ENCODE measurements at places on chromosomes 1 and 21.

GRCh38 chr1:207990876-207991582, 80.1 kb upstream of the CD34 start:
- no peak for DNase-seq

DNA sequence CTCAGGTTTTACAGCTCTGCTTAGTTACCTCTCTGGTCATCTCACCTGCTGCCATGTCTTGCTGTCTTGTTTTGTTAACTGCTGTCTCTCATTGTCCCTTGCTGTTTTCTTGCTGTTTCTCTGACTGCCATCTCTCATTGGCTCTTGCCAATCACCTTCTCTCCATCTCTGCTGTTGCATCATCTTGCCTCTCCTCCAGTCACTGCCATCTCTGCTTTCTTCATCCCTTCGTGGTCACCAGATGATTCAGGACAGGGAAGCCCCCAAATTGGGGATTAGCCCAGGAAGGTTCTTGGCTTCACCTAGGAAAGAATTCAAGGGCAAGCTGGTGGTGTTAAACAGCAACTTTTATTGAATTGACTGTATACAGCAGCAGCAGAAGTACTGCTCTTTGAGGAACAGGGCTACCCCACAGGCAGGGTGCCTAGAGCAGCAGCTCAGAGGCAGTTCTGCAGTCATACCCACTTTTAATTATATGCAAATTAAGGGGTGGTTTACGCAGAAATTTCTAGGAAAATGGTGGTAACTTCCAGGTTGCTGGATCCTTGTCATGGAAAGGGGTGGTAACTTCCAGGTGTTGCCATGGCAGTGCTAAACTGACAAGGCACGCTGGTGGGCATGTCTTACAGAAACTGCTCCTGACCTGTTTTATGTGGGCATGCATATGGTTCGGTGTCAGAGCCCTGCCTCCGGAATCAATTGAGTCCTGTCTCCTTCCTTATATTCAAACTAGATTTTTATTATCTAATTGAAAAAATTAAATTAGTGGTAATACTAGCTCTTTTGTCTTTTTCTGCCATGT, 33.4 kb downstream of the SUCO start:
- no peak for DNase-seq

GRCh38 chr1:227156520-227156919, 161.8 kb downstream of the CDC42BPA start:
- no peak for DNase-seq

DNA sequence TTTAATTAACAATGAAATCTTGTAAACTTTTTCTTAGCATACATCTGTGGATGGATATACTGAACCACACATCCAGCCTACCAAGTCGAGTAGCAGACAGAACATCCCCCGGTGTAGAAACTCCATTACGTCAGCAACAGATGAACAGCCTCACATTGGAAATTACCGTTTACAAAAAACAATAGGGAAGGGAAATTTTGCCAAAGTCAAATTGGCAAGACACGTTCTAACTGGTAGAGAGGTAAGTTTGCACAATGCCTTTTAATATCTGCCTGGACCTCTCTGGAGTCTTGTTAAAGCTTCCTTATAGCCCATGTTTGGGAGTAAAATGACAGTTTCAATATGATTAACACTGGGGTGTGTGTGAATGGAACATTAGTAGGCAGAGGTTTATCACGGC, 51.4 kb downstream of the MARK1 start:
- no peak for DNase-seq

GRCh38 chr1:192066202-192066601, 92.1 kb upstream of the RGS18 start:
- no peak for DNase-seq

- no peak for DNase-seq
Measured at GRCh38 chr1:181640956-181641355, 157.6 kb downstream of the CACNA1E start.

- DNase-seq, result no peak
Measured at GRCh38 chr1:8858888-8859706, 19.4 kb downstream of the ENO1 start.

GRCh38 chr1:230749635-230750034, 2.4 kb downstream of the CAPN9 start:
- no peak for DNase-seq

DNA sequence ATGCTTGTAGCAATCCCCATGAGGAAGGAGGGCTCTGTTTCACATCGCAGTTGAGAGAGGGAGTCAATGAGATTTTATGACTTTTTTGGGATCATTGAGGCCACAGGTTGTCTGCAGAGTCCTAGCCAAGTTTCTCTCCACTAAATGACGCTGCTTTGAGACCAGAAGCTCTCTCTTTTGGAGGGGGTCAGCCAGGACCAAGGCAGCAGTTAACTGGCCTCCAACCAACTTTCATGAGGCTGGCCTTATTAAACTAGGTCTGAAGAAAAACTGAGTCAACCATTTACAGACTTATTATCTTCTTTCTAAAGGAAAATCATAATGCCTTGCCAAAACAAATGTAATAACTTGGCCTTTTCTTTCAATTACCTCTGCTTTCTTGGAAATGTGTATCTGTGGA, 8.6 kb downstream of the WLS start:
- DNase-seq, result no peak

DNA sequence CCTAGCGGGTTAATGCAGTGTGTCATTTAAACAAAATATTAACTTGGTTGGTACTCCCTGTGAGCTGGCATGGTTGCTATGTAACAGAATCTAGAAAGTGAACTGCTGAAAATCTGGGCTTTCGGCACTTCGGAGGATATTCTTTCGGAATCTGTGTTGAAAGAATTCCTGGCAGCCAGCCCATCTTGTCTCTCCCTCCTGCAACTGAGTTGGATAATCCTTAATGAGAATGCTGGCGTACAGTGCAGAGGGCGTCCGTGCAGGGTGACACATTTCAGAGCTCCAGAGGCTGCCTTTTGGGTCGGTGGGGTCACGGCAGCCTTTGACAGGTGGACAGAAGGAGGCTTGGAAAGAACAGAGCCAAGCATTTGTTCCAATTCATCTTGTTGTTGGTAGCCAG, 3.7 kb downstream of the KAZN start:
- DNase-seq, result peak; percentile 25

DNA sequence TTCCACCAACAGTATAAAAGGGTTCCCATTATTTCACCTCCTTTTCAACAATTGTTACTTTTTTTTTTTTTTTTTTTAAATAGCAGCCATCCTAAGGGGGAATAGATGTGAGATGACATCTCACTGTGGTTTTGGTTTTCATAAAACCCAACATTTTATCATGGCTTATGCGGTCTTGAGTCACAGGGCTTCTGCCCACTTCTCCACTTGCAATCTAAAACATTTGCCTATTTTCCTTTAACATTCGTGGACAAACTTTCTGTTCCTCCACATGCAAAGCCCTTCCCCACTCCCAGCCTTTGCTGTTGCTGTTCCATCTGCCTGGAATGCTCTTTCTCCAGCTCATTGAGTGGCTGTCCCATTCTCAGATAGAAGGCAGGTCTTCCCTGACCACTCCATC, 239.7 kb upstream of the KCNK2 start:
- DNase-seq, result no peak

DNA sequence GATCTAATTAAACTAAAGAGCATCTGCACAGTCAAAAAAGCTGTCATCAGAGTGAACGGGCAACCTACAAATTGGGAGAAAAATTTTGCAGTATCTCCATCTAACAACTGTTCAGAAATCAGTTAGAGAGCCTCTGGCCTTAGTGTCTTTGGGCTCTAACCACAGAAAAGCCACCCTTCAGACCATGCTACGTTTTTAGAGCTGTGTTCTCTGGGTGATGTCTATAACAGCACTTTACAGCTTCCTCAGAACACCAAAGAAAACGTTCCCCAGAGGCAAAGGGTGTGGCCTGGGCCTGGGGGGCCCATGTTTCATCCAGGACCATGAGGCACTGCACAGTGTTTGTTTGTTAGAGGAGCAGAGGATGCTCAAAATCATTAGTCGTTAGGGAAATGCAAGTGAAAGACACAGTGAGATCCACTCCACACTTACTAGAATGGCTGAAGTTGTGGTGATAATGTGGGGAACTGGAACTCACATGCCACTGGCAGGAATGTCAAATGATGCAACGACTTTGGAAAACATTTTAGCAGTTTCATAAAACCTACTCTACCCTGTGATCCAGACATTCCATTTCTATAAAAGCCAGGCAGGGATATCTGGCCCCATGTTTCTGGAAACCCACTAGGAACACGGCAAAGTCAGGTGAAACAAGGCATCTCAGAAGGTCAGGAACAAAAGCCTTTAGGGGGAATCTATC, 250.4 kb upstream of the HOOK1 start:
- no peak for DNase-seq

- DNase-seq, result no peak
Measured at GRCh38 chr1:204074274-204075138, 1.6 kb downstream of the SOX13 start.

- no peak for DNase-seq
Measured at GRCh38 chr1:107954719-107955415, 10.1 kb downstream of the VAV3 start.

DNA sequence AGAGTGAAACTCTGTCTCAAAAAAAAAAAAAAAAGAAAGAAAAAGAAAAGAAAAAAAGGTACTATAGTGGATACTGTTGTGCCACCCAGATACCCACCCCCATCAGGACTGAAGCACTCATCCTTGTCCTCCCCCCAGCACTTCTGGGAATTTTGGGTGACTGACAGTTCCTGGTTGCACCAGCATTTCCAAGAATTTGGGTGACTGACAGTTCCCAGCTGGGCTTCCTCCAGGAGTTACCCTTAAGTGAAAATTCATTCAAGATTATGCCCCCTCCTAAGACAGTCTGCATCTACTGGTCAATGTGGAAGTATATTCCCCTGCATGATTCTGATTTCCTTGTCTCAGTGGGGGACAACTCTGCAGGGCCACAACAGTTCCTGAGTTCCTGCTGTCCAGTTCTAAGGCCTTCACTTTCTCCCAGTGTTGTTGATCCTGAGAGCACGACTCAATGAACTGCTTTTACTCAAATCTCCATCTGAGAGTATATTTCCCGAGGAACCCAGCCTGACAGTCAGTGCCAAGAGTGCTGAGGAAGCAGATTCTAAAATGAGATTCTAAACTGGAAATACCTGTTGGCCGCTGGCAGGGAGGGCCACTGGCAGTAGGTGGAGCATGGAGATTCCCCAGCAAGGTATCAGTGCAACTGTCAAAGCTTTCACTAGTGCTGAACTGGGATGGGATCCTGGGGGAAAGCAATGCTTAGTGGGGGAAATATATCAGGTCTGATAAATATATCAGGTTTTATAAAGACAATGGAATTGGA, 18.5 kb downstream of the RIIAD1 start:
- DNase-seq, result no peak

- no peak for DNase-seq
Measured at GRCh38 chr1:193181985-193182384, 4.4 kb downstream of the B3GALT2 start.

DNA sequence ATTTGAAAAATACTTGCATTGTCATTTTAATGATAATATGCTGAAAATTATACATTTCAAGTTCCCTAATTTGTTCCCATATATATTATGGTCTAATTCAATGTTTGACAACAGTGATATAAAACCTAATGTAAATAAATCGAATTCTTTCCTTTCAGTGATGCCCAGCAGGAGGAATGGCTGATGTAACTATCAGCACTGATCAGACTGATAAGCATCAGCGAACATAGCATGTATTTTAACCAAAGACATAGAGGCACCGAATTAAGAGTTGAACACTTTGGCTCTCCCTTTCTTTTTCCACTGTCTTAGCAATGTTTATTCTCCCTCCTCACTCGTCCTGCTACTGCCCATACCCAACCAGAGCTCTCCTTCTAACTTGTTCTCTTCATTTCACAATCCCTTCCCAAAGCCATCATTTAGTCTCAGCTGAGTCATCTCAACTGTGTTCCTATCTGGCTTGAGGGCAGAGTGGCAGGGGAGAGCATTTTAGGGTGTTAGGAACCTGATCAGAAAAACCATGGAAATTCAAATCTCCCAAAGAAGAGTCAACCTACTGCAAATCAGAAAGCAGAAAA, 58.8 kb upstream of the C1orf115 start:
- DNase-seq, result no peak

DNA sequence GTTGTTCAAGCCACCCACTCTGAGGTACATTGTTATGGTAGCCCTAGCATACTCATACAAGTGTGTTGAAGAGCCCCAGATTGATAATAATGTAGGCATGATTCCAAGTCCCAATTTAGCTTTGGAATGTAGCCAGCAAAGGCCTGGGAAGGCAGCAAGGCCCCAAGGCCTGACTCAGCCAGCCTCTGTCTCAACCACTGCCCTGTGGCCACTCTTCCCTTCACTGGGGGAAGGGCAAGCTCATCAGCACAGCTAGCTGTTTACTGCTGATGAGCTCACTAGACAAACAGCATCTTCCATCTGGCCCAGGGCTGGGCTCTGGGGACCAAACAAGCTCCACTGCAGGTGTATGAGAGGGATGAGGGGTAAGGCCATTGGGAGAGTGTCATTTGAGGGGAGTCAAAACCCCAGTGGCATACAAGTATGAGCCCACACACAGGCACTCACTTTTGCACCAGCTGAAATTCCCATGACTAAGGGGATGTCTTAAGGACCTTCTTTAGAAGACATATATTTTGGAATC, 2.2 kb upstream of the IRF6 start:
- DNase-seq, result no peak

GRCh38 chr21:30672985-30673650, 30.5 kb downstream of the KRTAP20-3 start:
- no peak for DNase-seq

GRCh38 chr1:25051906-25052305, 121.8 kb upstream of the RUNX3 start:
- no peak for DNase-seq

DNA sequence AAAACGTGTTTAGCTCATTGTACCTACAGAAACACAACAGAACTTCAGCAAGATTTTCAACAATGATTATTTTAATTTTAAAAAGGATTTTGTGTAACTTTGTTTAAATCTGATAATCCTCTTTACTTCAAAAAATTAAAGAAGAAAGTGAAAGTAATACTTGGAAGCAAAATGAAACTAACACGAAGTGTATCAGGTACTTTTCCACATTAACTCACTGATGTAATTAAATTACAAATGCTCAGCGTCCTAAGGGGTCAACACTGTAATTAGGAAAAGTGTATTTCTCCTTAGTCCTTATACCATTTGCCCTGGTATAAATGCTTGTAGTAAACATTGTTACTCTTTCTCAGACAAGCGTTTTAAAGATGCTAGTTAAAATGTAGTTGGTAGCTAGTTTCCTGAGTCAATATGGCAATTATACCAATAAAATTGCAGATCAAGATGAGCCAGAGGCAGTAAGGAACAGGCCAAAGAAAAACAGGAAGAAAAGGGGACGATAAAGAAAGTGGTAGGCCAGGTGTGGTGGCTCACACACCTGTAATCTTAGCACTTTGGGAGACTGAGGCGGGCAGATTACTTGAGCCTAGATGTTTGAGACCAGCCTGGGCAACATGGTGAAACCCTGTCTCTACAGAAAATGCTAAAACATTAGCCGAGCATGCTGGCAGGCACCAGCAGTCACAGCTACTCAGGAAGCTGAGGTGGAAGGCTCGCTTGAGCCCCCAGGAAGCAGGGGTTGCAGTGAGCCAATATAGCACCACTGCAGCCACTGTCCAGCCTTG, 553.0 kb downstream of the SMYD3 start:
- no peak for DNase-seq

GRCh38 chr1:5273280-5274003, 619.0 kb downstream of the AJAP1 start:
- DNase-seq, result no peak
